ENCODE measurements at places on chromosomes 3 and 15.

DNA sequence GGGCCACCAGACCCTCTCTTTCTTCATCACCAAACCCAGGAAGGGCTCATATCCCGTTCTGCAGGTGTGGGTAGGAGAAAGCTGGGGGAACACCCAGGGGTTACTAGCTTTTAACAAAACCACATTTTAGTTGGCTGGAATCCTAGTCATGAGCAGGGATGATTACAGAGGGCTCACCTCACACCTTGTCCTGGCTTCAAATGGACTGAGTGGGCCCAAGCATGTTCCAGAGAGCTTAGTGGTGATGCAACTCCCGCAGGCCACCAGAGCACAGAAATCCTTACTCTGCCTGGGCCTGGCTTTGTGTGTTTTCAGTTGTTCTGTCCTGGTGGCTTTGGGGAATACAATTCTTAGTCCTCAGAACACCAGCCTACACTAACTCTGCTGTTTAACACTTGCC is 56.8 kb upstream of the RYK start:
- no peak for DNase-seq

DNA sequence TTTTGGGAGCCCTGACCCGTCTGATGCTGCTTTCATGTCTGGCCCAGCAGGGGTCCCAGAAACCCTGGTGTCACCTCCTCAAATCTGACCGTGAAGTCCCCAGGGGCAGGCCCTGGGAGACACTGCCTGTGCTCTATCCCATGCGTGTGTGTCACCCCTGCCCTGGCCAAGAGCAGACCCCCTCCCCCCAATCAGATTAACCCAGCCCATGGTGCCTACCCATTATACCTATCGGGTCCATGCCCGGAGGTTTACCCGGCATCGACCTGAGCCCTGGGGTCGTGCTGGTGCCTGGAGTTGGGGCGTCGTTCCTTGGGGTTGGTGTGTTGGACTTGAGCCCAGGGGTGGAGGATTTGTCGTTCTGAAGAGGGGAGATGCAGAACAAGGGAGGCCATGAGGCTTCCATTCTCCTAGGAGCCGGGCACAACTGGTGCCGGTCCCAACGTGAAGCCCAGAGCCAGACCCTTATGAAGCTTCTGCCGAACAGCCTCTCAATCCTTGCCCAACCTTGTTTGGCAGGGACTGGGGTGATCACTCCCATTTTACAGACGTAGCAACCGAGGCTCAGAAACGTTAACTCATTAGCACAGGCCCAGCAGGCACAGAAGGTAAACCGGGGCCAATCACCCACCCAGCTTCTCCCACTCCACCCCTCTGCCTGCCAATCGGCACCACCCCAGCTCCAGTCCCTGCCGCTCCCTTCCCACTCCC is 39.6 kb downstream of the TLE3 start:
- no peak for DNase-seq

GRCh38 chr3:70989174-70989573 is 594.4 kb downstream of the FOXP1 start:
- DNase-seq: no peak

DNA sequence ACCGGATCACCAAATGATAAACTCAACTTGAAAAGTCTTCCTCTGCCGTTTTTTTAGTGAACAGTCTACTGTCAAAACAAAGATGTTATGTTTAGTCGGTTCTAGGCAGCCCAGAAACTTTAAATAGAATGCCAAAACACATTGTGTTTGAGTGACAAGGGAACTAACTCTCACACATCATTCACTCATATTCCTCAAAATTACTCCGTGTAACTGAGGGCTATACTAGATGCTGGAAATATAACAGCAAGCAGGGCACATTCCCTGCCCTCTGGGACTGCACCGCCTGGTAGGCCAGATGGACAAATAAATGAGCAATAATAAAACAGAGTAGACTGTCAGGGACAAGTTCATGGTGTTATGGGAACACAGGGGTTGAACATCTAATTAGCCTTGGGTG is 251.4 kb downstream of the MAGI1 start:
- DNase-seq: no peak

- DNase-seq: no peak
These were observed 103.9 kb upstream of the BCL6 start for GRCh38 chr3:187849016-187849654.

DNA sequence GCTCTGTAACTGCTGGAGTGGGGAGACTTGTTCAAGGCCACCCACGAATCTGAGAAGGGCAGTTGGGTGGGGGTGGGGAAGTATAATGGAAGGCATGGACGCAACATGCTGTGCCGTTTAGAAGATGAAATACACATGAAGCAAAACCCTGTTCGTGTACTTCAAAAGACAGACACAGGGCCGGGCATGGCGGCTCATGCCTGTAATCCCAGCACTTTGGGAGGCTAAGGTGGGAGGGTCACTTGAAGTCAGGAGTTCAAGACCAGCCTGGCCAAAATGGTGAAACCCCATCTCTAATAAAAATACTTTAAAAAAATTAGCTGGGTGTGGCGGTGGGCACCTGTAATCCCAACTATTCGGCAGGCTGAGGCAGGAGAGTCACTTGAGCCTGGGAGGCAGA is 36.9 kb upstream of the SFMBT1 start:
- DNase-seq: no peak

GRCh38 chr3:15969874-15970640 is 172.3 kb upstream of the ANKRD28 start:
- no peak for DNase-seq

- no peak for DNase-seq
These were observed 639.5 kb downstream of the OTOL1 start for GRCh38 chr3:162136136-162136535.

DNA sequence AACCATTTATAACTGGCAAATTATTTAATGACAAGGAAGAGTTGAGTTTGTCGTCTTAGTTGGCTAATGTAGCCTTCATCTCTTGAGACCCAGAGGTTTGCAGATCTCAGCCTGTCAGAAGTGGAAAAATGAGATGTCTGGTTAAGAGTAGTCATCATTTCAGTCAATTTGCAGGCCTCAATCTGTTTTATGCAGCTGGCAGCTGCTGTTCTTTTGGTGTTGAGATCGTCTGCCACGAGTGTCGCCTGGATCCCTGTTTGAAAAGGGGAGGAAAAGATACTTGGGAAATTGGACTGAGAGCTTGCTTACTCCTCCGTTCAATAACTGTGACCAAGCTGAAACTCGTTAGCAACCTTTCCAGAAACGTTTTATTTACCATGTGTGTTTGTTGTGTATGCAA is 2.3 kb downstream of the PHLDB2 start:
- DNase-seq: no peak

GRCh38 chr15:65532738-65533051 is 2.4 kb downstream of the HACD3 start:
- no peak for DNase-seq

GRCh38 chr15:50315814-50316630 is 39.0 kb downstream of the GABPB1 start:
- DNase-seq: no peak

DNA sequence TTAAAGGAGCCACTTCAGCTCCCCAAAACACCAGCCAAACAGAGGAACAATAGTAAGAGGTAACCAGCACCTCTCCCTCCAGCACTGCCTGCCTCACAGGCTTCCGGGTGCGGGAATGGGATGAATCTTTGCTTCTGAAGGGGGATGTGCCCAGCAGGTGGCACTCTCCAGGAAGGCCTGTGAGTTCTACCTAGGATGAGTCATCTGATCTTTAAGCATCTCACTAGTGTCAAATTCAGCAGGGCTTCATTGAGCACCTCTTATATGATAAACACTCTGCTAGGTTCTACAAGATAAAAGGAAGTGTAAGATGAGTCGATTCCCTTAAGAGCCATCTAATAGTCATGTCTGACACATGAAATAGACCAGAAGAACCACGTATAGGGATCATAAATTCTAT is 237.4 kb upstream of the UMPS start:
- peak; percentile 48 for DNase-seq

DNA sequence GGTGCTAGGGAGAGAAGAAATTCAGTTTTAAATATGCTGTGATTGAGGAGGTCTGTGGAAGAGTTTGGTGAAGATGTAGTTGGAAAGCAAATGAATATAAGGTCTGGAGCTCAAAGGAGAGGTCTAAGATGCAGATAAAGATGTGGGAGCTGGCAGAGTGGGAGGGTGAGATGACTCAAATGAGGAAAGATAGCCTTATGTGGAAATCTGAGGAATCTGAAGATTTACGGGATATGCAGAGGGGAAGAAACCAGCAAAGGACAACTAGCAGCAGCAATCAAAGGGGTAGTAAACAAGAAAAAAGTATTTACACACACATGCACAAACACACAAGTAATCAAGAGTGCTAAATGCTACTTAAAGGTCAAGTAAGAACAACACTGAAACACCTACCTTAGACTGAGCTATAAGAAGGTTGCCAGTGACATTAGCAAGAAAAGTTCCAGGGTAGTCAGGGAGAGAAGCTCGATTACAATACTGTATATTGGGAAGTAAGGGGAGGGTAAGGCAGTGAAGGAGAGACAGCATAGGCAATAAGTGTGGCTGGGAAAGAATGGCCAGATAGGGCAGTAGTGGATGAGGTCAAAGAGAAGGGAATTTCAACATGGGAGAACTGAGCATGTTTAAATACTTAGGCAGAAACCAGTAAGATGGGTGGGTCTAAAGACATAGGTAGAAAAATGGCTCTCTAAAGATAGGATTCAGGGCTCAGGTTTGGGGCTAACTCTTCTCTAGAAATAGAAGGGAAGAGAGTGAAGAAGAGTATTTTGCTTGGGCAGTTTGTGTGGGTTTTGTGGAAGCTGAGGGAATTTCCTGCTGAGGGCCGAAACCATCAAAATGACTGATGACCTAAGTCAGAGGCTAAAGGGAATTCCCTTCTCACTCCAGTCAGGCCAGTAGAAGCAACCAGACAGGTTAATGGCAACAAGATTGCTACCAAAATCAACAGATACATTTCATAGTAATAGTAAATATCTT is 8.9 kb downstream of the CMTM6 start:
- DNase-seq: no peak

DNA sequence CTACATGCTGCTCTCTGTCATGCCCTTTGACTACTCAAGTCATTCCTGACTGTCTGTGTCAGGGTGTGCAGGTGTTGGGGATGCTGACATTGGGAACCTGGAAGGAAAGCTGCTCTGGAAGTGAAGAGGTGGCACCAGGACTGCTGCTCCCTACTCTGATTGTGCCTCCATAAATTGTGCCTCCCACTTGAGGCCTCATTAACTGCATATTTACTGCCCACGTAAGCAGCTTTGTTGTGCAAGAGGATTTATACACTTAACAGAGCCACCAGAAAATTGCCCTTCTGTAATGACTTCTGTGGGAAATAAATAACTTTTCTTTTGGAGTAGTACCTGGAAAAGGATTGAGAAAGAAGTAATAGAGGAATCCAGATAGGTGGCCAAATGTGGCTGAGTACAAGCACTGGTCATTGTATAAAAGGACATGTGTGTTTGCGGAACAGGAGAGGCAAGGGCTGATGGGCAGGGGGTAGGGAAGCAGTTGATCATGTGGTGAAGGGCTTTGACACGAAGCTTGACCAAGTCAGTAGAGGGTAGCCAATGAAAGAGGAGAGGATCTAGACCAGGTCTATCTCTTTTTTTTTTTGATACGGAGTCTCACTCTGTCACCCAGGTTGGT is 24.8 kb downstream of the IL20RB start:
- DNase-seq: no peak

- DNase-seq: no peak
These were observed 34.1 kb downstream of the GLB1 start for GRCh38 chr3:33062866-33063265.

DNA sequence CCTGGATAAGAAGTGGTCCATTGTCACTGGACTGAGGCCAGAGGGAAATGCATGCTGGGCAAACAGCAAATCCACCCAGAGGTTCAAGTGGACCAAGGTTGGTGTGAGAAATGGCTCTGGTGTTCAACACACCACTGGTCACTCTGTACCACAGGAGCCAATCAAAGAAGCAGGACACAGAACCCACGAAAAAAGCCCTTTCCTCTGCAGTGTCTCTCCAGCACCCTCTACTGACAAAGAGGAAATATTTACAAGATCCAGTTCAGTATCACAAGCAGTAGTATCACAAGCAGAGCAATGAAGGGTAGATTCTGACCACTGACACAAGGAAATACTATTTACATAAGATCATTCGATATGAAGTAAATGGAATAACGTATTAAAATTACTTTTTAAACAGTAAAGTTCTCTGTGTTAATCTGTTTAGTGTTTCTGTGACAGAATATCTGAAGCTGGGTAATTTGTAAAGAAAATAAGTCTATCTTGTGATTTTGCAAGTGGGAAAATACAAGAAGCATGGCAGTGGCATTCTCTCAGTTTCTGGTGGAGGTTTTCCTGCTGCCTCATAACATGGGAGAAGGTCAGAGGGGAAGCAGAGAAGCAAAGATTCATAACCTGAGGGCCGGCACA is 390.7 kb downstream of the EFHB start:
- no peak for DNase-seq

DNA sequence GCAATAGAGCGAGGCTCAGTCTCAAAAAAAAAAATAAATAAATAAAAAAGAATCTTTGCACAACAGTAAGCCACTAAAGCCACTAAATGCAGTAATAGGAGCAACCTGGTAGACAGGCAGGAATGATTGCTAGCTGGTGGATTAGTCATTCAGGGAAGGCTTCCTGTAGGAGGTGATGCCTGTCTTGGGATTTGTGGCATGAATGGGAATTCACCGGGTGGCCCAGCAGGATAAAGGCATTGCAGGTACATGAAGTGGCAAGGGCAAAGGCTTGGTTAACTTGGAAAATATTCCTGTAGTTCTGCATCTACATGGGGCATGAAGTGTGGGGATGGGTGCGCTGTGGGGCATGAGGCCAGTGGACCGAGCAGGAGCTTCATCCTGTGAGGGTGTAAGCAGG is 94.5 kb downstream of the IQSEC1 start:
- no peak for DNase-seq

- no peak for DNase-seq
These were observed 66.6 kb downstream of the SLC12A8 start for GRCh38 chr3:125145751-125146475.

DNA sequence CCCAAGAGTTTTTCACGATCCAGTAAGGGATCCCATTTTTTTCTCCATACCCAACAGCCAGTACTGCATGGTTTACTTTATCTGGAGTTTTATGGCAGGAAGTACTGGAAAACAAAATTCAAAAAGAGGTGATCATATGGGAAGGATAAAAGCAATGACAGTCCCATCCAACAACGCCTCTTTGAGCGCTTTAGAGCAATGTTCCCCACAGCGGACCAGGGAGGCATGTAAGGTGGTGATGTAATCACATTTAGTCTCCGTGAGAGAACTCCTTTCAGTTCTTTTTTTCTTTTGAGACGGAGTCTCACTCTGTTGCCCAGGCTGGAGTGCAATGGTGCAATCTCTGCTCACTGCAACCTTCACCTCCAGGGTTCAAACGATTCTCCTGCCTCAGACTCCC is 21.8 kb downstream of the CTSH start:
- no peak for DNase-seq

GRCh38 chr15:31467361-31467760 is 140.7 kb downstream of the KLF13 start:
- no peak for DNase-seq

- no peak for DNase-seq
These were observed 27.0 kb downstream of the PSTPIP1 start for GRCh38 chr15:77021803-77022381.

DNA sequence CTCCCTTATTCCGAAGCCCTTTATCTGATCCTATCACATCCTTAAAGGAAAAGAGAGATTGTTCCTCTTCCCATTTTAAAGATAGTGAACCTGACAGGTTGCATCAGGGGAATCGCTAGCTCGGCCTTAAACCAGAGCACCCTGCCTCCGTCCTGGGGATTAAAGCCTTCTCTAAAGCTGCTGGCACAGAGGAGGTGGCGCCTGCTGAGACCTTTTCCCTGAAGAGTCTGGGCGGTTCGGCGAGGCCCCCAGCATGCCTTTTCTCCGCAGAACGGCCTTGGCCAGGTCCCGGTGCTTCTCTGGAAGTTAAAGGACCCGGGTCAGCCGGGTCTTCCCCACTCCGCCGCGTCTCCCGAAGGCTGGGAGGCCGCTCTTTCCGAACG is 593 bp downstream of the FAM219B start:
- no peak for DNase-seq

Data from NCI-H187 (cell line).